NCI-H2081 (cell line): ENCODE measurements at places on chromosomes 13 and 19.

GRCh38 chr19:45195764-45196163 lies 17.2 kb downstream of the BLOC1S3 start:
- DNase-seq = no peak

DNA sequence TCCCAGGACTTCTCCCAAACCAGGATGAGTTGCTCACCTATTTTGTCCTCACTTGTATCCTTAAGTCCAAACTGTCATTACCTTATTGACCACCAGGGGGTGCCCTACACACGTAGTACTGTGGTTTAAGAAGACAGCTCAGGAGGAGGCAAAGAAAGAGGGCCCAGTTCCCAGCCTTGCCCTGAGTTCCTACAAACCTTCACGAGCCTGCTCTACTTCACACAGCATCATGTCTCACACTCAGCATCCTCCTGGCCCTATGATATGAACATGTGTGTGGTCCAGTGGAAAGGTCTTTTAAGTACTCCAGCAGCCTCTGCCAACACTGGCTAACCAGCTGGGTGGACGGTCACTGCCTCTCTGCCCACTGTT lies 8.1 kb upstream of the ZNF784 start:
- peak; percentile 92 for DNase-seq

GRCh38 chr13:53079691-53080090 lies 51.1 kb downstream of the OLFM4 start:
- no peak for DNase-seq

GRCh38 chr13:113178070-113178895 lies 19.8 kb downstream of the PROZ start:
- DNase-seq = no peak

- DNase-seq = no peak
These were observed 1.7 kb upstream of the ZNF865 start for GRCh38 chr19:55603581-55604292.
